WTC11 (cell line): ENCODE measurements at places on chromosomes 2 and 18. TPM values are rescaled to one million over a fixed set of nuclear protein-coding genes. Genes with fewer than 3 reads are reported as not detected.

RIT2 gene
- 0.64 to 1.5 TPM (median 1.4 TPM) in 3 replicates for total RNA-seq

DNA sequence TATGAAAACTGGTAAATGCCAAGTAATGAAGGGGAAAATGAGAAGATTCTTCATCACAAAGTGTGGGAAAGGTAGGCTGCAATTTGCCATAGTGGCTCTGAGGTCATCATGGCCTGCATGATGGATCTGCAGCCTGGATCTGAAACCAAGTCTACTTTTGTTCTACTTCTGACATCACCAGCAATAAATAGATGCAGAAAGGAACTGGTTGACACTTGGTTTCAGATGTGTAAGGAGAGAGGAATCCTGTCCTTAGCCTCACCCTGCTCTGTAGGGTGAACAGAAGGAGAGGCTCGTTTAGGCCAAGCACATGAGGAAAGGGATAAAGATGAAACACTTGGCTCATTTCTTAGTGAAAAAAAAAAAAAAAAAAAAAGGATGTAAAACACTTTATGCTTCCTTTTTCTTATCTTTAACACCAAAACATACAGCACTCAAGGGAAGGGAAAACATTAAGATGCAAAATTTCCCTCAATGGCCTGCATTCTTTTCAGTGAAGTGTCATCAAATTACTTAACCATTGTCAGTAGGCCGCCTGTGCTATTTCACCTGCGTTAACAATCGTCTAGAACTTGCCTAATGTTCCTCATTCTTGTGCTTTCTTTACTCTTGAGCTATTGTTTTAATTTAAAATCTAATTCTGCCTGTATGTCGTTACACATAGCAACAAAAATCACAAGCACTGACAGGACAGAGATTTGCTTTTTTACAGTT, 3.9 kb downstream of the NEB start:
- no peak for DNase-seq

LOXHD1 gene
- total RNA-seq = 0.35 to 0.64 TPM (median 0.57 TPM) in 3 replicates

DNAH7 gene
- total RNA-seq = 0.04 to 0.23 TPM (median 0.14 TPM) in 3 replicates

XIRP2 gene
- 0.32 to 0.87 TPM (median 0.69 TPM) in 3 replicates for total RNA-seq

STAT4 gene
- 0.44 to 0.76 TPM (median 0.44 TPM) in 3 replicates for total RNA-seq

DNA sequence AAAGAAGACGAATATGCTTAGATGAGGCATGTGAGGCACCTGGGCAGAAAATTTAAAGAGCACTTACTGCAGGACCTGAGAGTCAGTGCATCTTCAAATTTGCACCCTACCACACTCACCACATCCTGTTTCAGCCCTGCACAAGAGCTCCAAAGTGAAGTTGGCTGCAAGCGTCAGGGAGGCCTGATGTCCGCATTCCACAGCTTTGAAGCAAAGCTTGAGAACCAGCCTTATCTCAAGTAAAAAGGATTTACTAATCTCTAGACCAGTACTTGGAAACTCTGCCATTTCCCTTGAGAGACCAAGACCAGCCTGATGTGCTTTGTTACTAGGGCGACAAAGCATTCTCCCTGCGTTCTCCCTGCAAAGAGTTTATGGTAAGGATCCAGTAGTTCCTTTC, 3.4 kb upstream of the ASNSD1 start:
- DNase-seq = no peak

- DNase-seq = no peak
Observed at GRCh38 chr2:74089816-74090745, 57.6 kb downstream of the BOLA3 start.

- DNase-seq = no peak
Observed at GRCh38 chr2:29079887-29080286, 5.6 kb upstream of the PCARE start.

DNA sequence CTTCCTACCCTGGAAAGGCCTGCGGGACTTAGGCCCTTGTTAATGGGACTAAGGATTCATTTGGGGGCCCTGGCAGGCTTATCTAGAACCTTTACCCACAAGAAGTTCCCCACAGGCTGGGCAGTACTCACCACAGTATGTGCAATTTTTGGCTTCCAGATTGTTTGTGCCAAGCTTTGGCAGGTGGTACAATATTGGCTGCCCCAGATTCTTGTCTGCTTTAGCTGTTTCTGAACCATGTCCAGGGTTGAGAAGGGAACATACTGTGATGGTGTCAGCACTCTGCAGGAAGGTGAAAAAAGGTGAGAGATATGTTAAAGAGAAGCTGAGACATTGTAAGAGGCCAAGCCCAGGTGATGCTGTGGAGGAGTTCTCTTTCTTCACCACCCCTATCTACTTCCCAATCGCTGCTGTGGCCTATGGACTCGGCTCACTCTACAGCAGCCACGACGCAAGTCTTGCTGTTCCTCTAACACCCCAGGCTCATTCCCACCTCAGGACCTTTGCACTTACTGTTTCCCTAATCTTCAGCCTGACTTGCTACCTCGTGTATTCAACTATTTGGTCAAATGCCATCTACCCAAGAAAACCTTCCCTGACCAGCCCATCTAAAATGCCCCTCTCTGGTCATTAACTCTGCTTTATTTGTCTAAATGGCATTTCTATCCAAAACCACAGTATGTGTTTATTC, 9.2 kb downstream of the SLC4A5 start:
- no peak for DNase-seq

- DNase-seq = no peak
Observed at GRCh38 chr2:142588269-142588668, 289.2 kb upstream of the KYNU start.

SH3RF3 gene
- 0.78 to 1.0 TPM (median 0.87 TPM) in 3 replicates for total RNA-seq
